ENCODE measurements at places on chromosomes 3 and 15.

- no peak for DNase-seq
Observed at GRCh38 chr3:50559702-50560101, 7.8 kb downstream of the C3orf18 start.

DNA sequence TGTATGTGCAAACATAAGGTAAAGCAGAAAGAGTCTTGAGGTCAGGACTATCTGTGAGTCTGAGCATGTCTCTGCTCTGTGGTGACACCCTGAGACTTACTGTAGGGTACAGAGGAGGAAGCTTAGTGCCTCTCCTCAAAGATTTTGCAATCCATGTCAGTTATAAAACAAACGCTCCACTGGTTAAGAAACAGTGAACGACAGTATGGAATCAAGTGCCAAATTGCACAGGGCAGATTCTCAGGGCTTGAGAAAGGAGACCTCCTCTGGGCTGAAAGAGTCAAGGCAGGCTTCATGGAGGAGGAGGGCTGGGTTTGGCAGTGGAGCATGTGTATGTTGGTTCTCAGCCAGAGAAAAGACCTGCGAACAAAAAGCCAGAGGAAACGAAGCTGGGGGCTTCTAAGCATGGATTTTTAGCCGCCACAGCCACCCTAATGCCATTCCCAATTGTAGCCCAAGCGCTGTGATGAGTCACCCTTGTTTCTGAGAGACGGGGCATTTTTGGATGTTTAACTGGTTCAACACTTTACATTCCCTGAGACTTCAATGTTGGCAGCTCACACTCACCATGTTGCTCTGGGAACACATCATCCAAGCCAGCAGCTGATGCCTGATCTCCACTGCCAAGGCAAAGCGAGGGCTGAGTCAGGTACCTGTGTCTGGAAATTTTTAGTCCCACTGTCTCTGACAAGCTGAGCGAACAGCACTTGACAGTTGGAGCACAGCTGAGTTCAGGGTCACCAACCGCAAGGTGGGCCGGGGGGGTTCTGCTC is 3.4 kb upstream of the DGKG start:
- DNase-seq = no peak

DNA sequence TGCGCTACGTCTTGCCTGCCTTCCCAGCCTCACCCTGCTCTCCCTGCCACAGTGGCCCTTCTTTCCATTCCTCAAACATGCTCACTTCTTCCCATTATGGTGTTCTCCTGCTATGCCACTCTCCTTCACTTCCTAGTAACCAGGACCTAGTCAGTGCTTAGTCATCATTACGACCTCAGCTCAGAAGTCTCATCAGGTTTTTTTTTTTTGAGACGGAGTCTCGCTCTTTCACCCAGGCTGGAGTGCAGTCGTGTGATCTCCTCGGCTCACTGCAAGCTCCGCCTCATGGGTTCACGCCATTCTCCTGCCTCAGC is 149.5 kb downstream of the GREM1 start:
- DNase-seq = no peak

DNA sequence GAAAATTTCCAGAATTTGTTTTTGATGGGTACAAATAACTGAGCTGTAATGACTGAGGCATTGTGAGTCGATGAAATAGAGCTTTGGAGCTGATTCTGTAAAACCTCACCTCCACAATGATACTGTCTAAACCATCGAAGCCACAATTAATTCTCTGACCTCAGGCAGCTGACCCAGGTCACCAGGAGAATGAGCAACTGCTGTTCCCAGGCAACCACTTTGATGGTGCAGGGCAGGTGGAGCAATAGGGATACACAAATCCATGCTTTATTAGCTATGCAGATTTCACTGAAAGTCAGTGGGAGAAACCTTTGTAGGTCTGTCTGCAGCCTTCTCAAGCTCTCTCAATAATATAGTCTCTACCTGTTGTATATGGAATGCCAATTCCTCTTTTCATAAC is 204.4 kb downstream of the RYR3 start:
- no peak for DNase-seq

DNA sequence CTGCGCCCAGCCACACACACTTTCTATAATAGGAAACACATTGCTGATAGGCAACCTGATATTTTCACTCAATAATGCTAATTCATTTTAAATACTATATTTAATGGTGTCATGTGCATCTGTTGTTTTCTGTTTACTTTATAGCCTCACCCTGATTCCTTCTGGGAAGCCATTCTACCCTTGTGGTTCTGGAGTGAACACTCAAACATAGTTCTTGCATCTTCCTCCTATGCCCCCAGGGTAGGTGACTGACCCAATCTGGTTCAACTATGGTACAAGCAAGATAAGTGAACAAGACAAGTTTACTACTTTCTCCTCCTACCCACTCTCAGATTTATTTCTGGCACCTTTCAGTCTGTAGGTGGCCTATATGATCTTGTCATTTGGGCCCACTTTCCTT is 4.3 kb upstream of the SCG3 start:
- DNase-seq = no peak

DNA sequence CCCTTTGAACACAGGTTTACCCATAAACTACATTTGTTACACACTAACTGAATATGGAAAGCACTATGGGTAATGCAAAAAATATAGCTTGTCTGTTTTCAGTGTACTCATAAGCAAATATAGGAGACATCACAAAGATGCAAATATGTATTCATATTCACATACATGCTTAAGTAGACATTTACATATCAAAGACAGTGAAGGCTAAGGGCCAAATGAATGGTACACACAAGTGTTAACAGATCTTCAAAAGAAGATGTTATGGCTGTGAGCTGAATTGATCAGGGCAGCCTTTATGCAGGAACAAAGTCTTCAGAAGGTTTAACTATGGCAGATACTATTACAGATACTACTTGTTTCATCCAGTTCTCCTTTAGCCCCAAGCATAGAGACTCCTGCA is 384.1 kb downstream of the FHIT start:
- no peak for DNase-seq

Data from activated CD4-positive, alpha-beta T cell treated with anti-CD3 and anti-CD28 coated beads for 48 hours (primary cell).